ENCODE measurements at places on chromosomes 6 and 20. TPM values are rescaled to one million over a fixed set of nuclear protein-coding genes. Genes with fewer than 3 reads are reported as not detected.
A peak's percentile ranks its signal among the peaks of the same experiment; 100 is the strongest.

DNA sequence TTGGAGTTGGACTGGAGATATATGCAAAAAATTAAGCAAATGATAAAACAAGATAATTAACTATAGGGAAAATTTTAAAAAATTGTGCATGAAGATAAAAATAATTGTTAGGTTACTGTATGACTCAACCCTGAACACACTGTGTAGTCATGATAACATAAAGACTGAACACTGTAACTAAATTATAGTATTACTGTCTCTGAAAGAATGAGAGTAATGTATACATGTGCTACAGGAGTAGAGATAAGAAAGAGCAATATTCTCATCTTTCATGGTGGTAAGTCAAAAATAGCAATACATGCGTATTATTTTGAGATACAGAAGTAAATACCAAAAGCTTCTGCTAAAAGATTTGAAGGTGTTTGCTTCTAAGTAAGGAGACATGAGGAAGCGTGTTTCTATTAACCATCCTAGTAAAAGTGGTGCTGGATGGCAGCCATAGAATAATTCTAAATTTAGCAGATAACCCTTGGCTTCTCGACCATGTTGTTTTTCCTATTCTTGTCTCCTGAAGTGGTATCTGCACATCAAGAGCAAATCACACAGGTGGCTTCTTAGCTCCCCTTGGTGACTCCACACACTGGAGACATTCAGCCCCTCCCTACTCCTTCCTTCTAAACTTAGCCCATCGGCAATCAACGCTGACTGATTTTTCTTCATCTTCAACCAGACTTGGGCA, 390.6 kb upstream of the PLCB4 start:
- DNase-seq, result no peak

DNA sequence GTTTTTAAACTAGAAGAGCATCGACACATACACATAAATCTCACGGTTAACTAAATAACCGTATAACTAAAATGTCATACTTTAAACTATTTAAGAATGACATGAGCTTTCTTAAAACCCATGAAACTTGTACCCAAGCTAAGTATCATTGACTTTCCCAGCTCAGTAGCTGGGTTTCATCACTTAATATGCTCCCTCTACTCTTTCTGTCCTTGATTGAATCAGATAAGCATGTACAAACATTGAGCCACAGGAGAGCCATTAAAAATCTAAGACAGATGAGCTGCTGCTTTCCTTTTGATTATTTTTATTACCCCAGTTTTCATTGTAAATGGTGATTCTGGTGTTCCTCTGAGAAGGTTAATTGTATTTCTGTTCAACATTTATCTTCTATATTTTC, 115.8 kb downstream of the FOXO3 start:
- no peak for DNase-seq

DNA sequence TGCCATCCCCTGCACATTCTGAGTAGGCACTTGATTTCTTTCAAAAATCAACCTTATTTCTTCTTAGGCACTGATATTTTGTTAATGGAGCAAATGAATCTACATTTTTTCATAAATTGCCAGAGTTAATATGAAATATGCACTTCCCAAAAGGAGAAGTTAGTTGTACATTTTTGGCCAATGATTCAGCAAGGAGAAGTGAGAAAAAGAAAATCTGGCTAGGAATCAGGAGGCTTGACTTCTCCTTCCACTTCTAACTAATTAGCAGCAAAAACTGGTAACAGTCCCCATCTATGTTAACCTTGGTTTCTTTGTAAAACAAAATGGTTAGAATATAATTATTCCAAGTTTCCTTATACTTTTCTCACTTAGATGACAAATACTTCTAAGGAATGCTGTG, 7.0 kb upstream of the DSE start:
- no peak for DNase-seq

GRCh38 chr6:24874776-24875533, 60.8 kb downstream of the RIPOR2 start:
- DNase-seq, result no peak

- DNase-seq, result no peak
These were observed 585.6 kb downstream of the UTRN start for GRCh38 chr6:144870782-144871181.

DNA sequence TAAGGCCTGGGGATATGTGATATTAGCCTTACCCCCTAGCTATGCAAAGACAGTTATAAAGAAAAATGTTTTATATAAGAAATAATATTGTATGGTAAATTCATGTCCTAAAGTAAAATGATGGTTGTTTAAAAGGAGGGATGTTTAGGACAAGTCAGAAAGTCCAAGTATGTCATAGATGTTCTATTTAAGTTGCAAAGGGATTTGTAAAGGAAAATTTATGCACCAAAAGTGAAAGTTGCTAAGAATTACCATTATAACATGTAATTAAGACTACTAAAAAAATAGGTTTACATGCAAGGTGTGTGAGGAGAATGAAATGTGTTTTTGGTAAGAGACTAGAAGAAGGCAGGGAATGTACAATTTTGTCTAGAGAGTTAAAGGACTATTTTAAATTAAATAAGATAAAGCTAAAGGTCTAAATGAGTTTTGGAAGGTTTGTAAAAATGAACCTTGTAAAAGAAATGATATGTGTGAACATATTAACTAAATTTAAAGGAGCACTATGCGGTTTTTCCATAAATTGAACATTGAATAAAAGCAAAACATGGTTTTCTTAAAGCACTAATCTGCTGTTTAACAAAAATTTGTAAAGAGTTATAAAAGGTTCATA, 22.7 kb upstream of the GOPC start:
- DNase-seq, result no peak

DNA sequence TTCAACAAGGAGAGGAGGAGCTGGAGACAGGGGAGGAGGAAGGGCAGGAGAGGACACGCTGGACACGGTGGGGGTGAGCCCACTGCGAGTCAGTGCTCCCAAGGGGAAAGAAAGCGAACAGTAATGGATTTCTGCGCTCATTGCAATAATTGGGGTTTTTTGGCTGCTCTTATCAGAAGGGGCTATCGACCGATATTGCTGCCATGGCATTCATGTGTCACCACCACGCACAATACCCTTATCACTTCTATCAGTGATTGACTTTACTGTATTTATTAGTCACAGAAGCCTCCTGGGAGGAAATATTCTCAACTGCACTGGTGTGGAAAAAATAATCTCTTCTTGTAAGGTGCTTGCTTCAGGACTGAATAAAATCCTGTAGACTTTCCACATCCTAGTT, 55.8 kb downstream of the CEP43 start:
- DNase-seq, result no peak

- DNase-seq, result peak; percentile 95
These were observed at the start of gene HLA-DMA for GRCh38 chr6:32952817-32953739. Gene HLA-DMA, minus strand, starts transcription at chr6:32953097. Its CDS starts 61 bp downstream, at chr6:32953036.

GRCh38 chr20:52540509-52540908, 348.9 kb upstream of the ZFP64 start:
- no peak for DNase-seq

- DNase-seq, result no peak
These were observed 4.6 kb downstream of the MEA1 start for GRCh38 chr6:43009124-43009523.

- no peak for DNase-seq
These were observed 38.0 kb downstream of the SCP2D1 start for GRCh38 chr20:18851629-18852028.

The NRSN2 gene
- 30.6 TPM for total RNA-seq

DNA sequence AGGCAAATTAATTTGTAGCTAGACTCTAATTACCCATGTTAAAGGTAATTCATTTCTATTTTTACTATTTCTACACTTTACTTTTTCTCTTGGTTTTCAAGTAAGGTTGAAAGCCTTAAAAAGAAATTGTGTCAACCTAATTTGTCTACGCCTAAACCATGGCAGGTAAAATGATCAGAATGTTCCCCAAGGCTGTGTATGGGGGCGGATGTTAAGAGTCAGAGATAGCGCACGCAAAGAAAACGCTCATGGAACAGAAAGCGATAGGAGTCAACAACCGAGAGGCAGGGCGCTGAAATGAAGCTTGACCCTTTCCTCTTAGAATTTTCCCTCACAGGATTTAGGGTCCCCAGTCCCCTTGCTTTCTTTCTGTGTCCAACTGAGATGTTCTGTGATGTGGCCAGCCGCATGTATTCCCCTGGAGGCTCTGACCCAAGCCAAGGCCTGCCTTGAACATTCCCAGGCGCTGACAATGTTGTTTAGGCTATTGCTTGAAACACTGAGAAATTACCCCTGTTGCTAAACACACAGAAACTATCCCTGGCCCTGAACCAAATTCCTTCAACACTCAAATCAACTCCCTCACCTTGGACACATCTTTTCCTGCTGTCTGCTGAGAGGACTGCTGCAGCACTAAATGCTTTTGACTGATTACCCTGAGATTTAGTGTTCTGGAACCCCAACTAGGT, 10.9 kb downstream of the PSMB1 start:
- no peak for DNase-seq

The UBR2 gene
- 18.6 TPM for total RNA-seq

- no peak for DNase-seq
These were observed 15.8 kb downstream of the KCNK15 start for GRCh38 chr20:44761423-44761822.

GRCh38 chr6:115634887-115635286, 425.8 kb downstream of the FRK start:
- no peak for DNase-seq

All from right atrium auricular region (tissue), 2 donors.